Activated CD4-positive, alpha-beta T cell treated with anti-CD3 and anti-CD28 coated beads for 48 hours (primary cell): ENCODE measurements at places on chromosomes 11 and 22.

- no peak for DNase-seq
Measured at GRCh38 chr22:44988671-44989070, 21.1 kb downstream of the PHF21B start.

- DNase-seq: no peak
Measured at GRCh38 chr11:47620836-47621378, 21.5 kb downstream of the MTCH2 start.

- no peak for DNase-seq
Measured at GRCh38 chr11:35265755-35266454, 126.9 kb downstream of the CD44 start.

GRCh38 chr11:17979770-17980371 is 33.0 kb downstream of the SERGEF start:
- DNase-seq: peak; percentile 33

GRCh38 chr11:113278481-113278880 is 35.9 kb upstream of the TTC12 start:
- no peak for DNase-seq

DNA sequence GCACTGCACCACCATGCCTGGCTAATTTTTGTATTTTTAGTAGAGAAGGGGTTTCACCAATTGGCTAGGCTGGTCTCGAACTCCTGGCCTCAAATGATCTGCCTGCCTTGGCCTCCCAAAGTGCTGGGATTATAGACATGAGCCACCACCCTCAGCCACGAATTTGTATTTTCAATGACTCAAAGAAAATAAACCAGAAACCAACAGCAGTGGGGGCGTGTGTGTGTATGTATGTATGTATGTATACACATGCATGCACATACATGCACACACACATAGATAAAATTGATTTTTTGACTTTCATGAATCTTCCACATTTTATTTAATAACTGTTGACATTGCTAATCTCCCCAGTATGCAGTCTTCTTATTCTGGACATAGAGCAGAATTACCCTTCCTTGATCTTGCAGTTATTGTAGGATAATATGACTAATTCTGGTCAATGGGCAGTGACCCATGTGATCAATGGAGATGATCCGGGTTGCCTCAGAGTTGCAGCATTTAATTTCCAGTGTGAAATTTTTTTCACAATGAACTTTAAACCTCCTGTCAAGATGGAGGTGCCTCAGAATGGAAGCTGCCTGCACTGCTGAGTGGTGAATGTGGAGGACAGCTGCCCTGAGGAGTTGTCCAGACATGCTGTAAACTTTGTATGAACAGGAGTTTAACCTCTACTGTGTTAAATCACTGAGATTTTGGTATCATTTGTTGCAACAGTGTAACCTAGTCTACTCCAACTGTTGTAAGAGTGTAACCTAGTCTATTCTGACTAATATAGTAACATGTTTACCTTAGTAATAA is 12.8 kb upstream of the PTPN5 start:
- DNase-seq: no peak

DNA sequence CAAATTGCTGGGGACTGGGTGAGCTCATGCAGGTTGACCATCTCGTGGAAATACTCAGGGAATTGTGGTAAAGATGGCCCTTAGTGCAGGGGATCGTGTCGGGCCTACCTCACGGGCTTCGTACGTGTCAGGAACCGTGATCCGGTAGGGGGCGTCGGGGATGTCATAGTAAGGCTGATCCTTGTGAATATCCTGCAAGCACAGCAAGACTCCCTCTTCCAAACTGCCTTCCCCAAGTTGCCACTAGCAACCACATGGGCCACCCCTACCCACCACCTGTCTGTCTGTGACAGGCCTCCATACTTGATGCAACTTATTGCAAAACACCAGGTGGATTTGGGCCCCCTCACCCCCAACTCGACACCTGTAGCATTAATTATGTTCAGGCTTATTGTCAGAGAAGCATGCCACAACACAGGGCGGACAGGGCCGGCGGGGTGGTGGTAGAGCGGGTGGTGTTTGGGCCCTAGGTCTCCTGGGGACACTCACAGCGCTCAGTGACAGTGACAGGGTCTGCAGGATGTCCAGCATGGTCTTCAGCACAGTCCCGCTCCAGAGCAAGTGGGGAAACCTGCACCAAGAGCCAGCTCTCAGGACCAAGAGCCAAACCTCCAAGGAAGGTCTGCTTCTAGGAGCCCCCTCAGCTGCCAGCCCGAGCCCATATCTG is 22.6 kb upstream of the SERPIND1 start:
- no peak for DNase-seq

- no peak for DNase-seq
Measured at GRCh38 chr22:39953101-39953500, 7.1 kb upstream of the TMA7B start.

GRCh38 chr11:13947379-13947778 is 15.1 kb upstream of the SPON1 start:
- no peak for DNase-seq

DNA sequence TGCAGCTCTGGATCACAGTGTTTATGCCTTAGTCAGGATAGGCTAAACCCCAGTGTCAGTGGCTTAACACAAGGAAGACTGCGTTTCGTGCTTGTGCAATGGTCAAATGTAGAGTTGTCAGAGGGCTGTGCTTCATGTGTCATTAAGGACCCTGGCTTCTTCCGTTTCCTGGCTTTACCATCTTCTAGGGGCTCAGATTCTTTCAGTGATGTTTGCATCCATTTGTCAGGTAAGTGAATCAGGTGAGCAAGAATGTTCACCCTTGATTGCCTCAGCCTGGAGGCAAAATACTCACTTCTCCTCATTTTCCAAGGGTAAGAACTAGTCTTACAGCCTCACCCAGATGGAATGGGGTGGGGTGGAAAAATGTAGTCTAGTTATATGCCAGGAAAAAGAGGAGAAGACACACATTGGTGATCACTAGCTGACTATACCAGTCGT is 20.5 kb upstream of the AMOTL1 start:
- DNase-seq: no peak

GRCh38 chr22:35378621-35379020 is 2.3 kb upstream of the HMOX1 start:
- DNase-seq: no peak
